ENCODE measurements at places on chromosomes 5 and 9.

- no peak for DNase-seq
Observed at GRCh38 chr5:39148983-39149534, 70.3 kb downstream of the FYB1 start.

- no peak for DNase-seq
Observed at GRCh38 chr5:137995749-137996128, 37.1 kb downstream of the FAM13B start.

DNA sequence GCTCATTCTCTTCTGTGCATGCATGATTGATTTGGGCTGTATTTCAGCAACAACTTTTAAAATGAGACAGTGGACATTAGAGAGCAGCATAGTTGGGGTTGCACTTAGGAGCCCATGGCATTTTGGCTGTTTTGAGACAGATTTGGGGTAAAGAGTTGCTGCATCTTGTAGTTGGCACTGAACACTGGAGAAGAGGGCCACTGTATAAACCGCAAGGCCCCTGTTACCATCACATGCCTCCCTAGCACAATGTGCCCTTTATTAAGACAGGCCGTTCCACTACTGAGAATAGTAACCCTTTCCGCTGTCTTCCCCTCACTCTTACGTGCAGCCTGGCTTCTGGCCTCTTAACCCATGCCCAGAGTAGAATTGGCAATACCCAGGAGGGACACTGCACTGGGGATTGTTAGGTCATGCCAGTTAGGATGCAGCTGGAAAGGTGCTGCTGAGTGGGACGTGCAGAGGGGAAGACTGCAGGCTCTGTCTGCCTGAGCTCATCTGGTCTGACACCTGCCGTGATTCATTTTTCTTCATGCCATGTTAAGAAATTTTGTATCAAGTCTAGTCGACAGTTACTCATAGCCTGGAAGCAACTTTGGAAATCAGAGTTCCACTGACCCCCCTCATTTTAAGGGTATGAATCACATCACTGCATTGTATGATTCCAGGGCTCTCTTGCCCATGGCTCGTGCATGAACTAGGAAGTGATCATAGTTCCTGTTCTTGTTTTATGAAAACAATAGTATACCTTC is 146.9 kb upstream of the DMRT1 start:
- DNase-seq, result no peak

- no peak for DNase-seq
Observed at GRCh38 chr9:89409466-89409865, 88.4 kb downstream of the SEMA4D start.

DNA sequence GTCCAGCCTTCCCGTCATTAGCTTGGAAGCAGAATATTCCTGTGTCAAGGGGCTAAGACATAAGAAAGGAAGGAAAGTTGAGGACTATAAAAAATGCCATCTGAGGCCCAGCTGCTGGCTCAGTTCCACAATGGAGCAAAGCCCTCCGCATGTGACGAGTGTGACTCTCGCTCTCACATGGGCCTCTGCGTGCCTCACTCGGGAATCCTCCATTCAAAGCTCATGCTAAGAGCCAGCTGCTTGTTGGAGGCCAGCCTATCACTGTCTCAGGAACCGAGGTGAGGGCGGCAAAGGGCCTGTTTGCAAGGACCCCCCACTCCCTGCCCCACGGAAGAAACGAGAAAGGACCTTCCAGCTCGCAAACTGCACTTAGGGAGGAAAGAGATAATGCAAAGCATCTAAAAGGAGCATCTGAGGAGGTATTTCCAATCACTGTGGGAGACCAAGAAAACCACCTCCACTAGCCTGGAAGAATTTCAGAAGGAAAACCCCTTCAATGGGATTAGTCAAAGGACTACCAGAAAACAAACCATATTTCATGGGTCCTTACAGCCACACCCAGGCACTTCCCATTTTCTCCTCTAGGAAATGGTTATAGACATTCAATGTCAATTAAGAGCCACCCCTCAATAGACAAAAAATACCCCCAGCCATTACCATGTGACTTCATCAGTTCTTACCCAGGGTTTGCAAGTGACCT is 95.3 kb downstream of the PRRT1B start:
- DNase-seq, result no peak

- peak; percentile 21 for DNase-seq
Observed at GRCh38 chr5:36240779-36241630, 720 bp downstream of the NADK2 start.

- DNase-seq, result no peak
Observed at GRCh38 chr9:18111146-18111545, 362.8 kb upstream of the ADAMTSL1 start.

- no peak for DNase-seq
Observed at GRCh38 chr9:89985068-89985467, 380.3 kb downstream of the GADD45G start.

DNA sequence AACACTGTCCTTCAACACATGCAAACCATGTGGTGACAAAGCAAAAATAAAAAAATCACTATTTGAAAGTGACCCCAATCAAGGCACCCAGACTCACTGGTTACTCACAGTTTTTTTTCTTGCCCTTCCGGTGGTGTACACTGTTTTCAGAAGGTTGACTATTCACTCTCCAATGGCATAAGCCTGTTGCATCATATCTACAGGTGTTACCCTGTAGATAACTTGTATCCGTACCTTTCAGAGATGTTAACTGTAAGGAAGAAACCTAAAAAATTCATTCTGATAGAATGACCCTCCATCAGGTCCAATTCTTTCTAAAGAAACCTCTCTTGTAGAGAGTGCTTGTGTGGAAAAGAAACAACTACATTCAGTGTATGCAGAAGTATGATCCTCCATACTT is 193.6 kb upstream of the RASA1 start:
- DNase-seq, result no peak

DNA sequence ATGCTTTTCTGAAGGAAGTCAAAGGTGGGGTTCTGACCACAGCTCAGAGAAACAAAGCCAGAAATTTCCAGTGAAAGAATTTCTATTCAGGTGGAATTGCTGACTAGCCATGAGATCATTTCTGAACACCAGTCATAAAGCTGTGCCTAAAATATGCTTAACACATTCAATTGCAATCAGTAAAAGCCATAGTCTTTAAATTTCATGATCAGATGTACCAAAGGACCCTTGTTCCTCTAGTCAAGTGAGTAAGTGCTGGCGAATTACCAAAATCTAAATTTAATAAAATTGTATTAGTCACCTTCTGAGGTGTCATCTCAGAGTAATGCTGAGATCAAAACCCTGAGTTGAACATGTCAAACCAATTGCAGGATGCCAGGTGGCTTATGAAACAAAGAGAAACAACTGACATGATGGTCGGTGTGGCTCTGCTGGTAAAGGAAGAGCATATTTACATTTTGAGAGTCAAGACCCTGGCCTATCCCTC is 334.2 kb upstream of the CCNH start:
- no peak for DNase-seq

DNA sequence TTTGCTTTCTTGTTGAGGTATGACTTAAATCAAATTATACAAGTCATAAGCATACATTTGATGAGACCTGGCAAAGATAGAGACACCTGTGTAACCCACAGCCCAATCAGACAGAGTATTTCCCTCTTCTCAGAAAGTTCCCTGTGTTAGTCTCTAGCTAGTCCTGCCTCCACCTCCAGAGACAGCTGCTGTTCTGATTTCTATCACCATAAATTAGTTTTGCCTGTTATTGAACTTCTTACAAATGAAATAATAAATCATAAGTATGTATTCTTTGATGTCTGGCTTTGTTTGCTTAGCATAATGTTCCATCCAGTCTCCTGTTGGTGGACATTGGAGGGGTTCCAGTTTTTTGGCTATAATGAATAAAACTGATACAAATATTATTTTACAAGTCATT is 194.5 kb downstream of the ICE1 start:
- no peak for DNase-seq

DNA sequence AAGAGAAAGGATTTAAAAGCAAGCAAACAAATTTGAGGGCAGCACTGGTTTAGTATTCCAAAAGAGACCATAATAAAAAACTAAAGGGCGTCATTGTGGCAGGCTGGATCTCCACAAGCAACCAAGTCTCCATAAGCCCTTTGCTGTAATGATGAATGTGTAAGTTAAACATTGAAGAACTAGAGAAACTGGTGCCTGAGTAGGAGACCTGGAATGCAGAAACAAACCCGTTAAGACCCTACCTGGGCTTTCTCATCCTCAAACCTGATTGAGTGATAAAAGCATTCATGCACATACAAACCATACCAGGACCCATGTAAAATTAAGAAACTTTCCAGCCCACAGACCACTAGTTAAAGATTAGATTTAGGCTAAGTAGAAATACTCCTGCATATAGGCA is 1.9 kb upstream of the SCGB3A2 start:
- no peak for DNase-seq

DNA sequence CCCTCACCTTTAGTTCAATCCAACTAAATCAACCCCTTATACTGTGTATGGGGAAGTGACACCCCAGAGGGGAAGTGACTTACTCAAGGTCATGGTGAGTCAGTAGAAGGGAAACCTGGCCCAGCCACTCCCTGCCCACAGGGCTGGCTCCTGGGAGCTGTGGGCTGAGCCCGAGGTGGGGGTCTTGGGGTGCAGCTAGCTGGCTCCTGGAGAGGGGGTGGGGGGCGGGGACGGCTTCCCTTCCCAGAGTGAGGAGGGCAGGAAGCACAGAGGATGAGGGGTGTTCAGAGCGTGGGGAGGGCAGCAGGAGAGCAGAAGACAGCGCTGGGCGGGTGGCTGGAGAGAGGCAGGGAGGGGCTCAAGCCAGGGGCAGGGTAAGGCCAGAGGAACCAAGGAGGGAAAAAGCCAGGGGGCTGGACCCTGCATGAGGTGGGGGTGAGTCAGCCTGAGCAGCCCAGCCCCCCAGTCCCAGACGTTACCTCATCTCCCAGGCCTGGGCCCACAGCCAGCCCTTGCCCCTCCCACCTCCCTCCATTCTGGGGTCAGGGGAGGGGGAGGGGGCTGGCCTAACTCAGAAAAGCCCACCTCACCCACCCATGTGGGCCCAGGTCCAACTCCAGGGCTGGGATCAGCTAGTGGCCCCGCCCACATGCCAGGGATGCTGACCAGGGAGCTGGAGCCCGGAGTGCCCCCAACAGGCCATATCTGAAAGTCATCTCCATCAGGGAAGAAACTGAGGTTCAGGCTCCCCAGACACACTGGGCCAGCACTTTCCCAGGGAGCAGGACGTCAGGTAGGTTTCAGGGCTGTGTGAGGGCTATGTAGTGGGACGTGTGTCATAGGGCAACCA is 2.8 kb downstream of the PDLIM7 start:
- DNase-seq, result no peak

DNA sequence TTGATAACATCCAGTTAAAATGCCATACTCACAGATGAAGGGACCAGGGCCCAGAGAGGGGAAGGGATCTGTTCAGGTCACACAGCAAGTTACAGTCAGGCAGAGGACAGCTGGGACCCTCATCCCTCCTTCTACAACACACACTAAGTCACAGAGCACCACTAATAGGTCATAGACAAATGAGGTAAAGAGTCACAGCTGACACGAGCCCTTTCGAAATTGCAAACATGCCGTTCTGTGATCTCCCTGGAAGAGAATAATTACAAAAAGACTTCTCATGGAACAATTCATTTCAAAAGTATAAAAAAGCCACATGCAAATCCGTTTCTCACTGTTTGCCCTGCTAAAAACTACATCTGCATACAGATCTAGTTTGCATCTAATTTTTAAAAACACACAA is 15.5 kb downstream of the IGFBPL1 start:
- no peak for DNase-seq

GRCh38 chr9:127112056-127112455 is 10.4 kb downstream of the ANGPTL2 start:
- DNase-seq, result no peak

GRCh38 chr5:125228363-125229070 is 482.1 kb upstream of the ZNF608 start:
- DNase-seq, result no peak

GRCh38 chr5:89105836-89106235 is 222.9 kb upstream of the MEF2C start:
- no peak for DNase-seq

DNA sequence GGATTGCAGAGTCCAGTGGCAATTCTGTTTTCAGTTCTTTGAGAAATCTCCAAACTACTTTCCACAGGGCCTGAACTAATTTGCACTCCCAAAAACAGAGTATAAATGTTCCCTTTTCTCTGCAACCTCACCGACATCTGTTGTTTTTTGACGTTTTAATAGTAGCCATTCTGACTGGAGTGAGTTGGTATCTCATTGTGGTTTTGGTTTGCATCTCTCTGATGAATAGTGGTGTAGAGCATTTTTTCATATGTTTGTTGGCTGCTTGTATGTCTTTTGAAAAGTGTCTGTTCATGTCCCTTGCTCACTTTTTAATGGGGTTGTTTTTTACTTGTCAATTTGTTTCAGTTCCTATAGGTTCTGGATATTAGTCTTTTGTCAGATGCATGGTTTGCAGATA is 72.6 kb downstream of the PALM2AKAP2 start:
- DNase-seq, result no peak

GRCh38 chr9:15158064-15158463 is 149.0 kb downstream of the TTC39B start:
- DNase-seq, result no peak

DNA sequence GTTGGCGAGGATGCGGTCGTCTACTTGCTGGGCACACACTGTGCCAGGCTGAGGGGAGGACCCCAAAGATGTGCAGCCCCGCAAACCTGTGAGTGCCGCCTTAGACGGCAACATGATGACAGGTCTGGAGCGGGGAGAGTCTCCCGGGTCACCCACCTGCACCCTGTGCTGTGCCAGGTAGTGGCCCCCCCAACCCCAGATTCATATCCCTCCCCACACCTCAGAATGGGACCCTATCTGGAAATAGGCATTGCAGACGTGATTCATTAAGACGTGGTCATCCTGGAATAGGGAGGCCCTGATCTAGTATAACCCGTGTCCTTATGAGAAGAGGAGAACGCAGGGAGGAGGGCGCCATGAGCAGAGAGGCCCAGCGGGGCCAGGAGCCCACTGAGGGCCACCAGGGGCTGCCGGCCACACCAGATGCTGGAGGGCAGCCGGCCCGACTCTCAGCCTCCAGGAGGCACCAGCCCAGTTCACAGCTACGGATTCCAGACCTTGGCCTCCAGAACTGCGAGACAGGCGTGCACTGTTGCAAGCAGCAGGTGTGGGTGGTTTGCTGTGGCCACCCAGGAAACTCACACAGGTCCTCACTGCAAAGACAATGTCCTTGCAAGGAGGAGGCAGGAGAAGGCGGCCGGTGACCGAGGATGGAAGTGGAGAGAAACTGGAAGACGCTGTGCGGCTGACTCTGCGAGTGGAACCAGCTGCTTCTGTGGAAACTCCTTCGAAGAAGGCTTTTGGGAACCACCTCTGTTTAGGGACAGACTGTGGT is 131.9 kb upstream of the LPCAT1 start:
- no peak for DNase-seq

GRCh38 chr9:128863647-128864046 is 18.1 kb downstream of the KYAT1 start:
- DNase-seq, result no peak

- DNase-seq, result no peak
Observed at GRCh38 chr5:128154943-128155342, 71.4 kb downstream of the SLC12A2 start.

DNA sequence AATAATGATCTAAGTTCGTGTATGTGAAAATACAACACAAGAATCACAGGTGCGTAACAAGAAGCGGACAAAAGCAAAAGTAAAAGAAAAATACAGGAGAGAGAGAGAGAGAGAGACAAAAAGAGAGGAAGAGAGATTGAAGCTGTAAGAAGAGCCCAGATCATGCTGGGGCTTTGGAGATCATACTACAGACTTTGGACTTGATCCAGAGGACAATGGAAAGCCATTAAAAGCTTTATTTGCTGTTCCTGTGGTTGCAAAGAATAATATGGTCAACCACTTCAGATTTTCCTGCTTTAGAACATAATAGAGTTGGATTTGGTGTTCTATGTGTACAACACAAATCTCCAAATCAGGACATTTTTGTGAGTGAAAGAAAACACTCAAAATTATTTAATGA is 561.4 kb downstream of the CAAP1 start:
- DNase-seq, result no peak

GRCh38 chr5:67453111-67453905 is 256.7 kb upstream of the CD180 start:
- no peak for DNase-seq
